ENCODE measurements at places on chromosomes 11 and 22. TPM values are rescaled to one million over a fixed set of nuclear protein-coding genes. Genes with fewer than 3 reads are reported as not detected.

DNA sequence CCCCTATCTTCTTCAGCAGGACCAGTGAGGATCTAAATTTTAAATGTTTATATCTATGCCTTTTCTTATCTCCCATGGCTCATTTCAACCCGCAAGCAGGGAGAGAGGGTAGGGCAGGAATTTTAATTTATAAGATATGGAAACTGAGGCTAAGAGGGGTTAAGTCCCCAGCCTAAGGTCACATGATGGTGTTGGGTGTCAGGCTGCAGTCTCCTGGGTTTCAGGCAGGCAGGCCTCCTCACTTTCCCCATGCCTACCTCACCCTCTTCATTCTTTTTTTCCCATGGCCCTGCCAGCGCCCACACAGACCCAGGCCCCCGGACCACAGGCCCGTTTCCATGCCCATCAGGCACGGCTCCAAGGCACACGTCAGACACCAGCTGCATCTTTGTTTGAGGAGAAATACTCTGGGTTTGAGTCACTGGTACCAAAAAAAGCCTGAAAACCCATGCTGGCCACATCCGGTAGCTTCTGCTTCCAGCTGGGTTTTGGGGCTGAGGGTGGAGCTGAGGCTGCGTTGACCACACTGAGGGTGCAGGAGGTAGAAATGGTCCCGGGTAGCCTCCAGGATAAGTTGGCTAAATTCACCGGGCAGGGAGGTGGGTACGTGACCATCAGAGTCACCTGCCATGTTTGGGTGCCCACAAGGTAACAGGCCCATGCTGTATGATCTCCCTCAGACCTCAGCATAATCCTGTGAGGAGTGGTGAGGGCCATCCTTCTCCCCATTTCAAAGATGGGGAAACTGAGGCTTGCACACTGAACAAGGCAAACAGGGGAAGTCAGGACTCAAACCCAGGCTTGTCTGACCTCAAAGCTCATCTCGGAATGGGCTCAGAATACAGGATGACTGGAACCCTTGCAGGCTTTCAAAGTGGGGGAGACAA is 7.5 kb downstream of the CRYBB1 start:
- peaks cover 9% of the 10 kb centered on the region for H3K4me1 ChIP-seq
- DNase-seq, result no peak
- peaks cover 34% of the 10 kb centered on the region for H3K27me3 ChIP-seq
- peak overlapping the region; percentile 89 for H3K27ac ChIP-seq

- no peak for DNase-seq
- H3K27ac ChIP-seq, result no peak overlapping the region
- no peaks in the 10 kb centered on the region for H3K4me1 ChIP-seq
- no peaks in the 10 kb centered on the region for H3K27me3 ChIP-seq
- no peaks in the 10 kb centered on the region for H3K36me3 ChIP-seq
- no peak overlapping the region for H3K4me3 ChIP-seq
Measured at GRCh38 chr11:59967677-59968394, 4.0 kb downstream of the OOSP4A start.

DNA sequence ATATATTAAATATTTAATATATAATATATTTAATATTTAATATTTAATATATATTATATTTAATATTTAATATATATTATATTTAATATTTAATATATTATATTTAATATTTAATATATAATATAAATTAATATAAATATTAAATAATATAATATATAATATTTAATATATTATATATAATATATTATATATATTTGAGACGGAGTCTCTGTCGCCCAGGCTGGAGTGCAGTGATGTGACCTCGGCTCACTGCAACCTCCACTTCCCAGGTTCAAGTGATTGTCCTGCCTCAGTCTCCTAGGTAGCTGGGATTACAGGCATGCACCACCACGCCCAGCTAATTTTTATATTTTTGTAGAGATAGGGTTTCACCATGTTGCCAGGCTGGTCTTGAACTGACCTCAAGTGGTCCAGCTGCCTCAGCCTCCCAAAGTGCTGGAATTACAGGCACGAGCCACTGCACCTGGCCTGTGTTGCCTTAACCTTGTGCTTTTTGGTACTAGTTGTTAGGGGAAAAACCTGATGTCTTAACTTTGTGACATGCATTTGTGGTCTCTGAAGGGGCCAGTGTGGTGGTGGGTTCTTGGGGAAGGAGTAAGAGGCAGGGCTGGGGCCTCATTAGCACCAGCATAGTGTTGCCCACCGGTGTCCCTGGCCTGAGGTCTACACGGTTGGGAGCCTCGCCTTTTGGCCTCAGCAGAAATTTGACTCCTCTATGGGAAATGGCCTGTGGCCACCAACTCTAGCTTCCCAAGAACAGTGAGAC is 16.6 kb downstream of the SEC14L3 start:
- H3K4me3 ChIP-seq, result no peak overlapping the region
- no peaks in the 10 kb centered on the region for H3K36me3 ChIP-seq
- H3K27ac ChIP-seq, result no peak overlapping the region
- peaks cover 16% of the 10 kb centered on the region for H3K27me3 ChIP-seq

MS4A4E gene
- 0.30 TPM for total RNA-seq

PATE2 gene
- total RNA-seq, result not detected

- peaks cover 7% of the 10 kb centered on the region for H3K27me3 ChIP-seq
- H3K36me3 ChIP-seq, result no peaks in the 10 kb centered on the region
- DNase-seq, result no peak
- H3K4me3 ChIP-seq, result no peak overlapping the region
Measured at GRCh38 chr11:60168306-60168705, 14.6 kb downstream of the MS4A6A start.

- H3K27me3 ChIP-seq, result peaks cover 70% of the 10 kb centered on the region
- no peak overlapping the region for H3K27ac ChIP-seq
- H3K4me1 ChIP-seq, result peaks cover 2% of the 10 kb centered on the region
- no peaks in the 10 kb centered on the region for H3K36me3 ChIP-seq
Measured at GRCh38 chr11:4626207-4627099, 10.8 kb upstream of the OR51D1 start.

DNA sequence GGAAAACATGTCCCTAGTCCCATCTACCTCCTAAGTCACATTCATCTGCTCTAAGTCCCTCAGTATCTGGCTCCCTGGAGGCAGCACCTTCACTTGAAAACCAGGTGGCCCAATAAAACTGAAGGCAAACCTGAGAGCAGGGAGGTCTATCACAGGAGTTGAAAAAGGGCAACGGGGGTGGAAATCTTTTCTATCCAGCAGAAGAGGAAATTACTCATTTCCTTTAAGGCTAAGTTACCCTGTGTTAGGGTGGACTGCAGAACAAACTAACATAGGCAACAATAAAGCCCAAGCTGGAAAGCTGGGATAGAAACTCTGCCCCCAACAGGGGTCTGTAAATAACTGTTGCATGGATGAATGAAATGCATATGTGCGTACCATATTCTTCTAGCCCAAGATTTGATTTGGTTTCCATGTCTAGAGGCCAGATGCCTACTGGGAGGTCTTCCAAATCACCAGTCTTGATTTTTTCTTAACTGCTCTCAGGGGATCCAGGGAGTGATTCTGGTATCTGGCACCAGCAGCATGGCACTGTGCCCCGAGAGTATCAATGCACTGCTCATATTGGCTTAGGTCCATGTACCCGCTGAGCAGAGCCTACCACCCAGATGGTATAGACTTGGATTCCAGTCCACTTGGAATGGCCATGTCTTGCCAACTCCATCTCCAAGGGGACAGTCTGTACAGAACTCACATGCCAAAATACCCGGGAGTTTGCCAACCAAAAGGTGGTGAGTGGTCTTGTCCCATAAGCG is 350.0 kb upstream of the NCAM1 start:
- no peaks in the 10 kb centered on the region for H3K36me3 ChIP-seq

DNA sequence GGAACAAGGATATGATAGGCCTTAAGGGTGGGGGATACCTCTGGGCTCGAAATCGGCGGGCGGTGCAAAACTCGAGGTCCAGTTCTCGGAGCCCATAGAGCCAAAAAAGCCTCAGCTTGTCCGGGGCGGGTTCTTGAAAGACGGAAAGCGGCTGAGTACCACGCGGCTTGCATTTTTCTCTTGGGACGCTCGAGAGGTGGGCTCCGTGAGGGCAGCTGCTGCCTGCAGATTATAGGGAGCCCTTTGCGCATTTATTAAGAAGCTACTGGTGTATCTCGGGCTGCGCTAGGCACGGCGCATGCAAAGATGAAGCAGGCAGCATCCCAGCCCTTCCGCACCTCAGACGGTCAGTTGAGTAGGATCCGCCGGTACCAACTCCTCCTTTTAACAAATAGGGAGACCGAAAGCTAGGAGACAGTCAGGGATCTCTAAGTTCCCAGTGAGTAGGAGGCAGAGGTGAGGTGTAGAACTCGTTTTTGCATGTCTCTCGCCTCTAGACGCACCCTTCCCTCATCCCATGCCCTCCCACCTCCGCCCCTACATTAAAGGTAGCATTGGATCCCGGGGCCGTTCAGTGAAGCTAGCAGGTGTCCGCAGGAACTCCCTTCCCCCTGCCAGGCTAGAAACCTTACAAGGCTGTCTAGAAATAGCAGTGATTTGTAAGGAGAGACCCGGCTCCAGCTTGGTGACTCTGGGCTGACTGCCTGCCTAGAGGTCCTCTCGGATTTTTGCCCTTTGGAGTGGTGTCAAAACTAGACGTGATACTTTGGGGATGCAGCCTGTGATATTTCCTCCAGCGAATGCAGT is 768 bp downstream of the LDHA start:
- H3K27me3 ChIP-seq, result no peaks in the 10 kb centered on the region
- peaks cover 63% of the 10 kb centered on the region for H3K4me1 ChIP-seq
- peak overlapping the region; percentile 87 for H3K27ac ChIP-seq
- peak overlapping the region; percentile 89 for H3K4me3 ChIP-seq
- no peak for DNase-seq

- no peak overlapping the region for H3K27ac ChIP-seq
- no peak overlapping the region for H3K4me3 ChIP-seq
- H3K4me1 ChIP-seq, result no peaks in the 10 kb centered on the region
- no peak for DNase-seq
- H3K27me3 ChIP-seq, result no peaks in the 10 kb centered on the region
Measured at GRCh38 chr11:60119710-60120109, 31.2 kb downstream of the MS4A2 start.

HPX gene
- total RNA-seq, result 1.4 TPM

DNA sequence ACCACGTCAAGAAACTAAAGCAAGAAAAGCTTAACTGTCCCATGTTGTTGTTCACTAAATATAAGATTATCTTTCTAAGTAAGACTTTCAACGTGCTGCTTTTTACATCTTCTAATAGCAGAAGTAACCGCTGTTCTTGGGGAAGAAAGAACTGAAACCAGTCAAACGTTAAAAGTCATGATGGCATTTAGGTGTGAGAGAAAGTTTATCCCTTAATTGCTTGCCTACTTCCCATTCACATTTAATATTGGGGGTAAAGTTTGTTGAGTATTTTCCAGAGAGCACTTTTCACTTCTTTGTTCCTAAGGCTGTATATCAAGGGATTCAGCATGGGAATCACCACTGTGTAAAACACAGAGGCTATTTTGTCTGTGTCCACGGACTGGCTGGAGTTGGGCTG is 970 bp downstream of the OR5B21 start:
- H3K27ac ChIP-seq, result no peak overlapping the region
- no peaks in the 10 kb centered on the region for H3K36me3 ChIP-seq
- no peak for DNase-seq
- H3K4me3 ChIP-seq, result no peak overlapping the region

- DNase-seq, result no peak
- no peak overlapping the region for H3K27ac ChIP-seq
- H3K36me3 ChIP-seq, result no peaks in the 10 kb centered on the region
- peaks cover 60% of the 10 kb centered on the region for H3K4me1 ChIP-seq
- H3K4me3 ChIP-seq, result no peak overlapping the region
Measured at GRCh38 chr11:75334402-75334891, 17.0 kb downstream of the ARRB1 start.

- H3K4me3 ChIP-seq, result no peak overlapping the region
- DNase-seq, result no peak
- peaks cover 8% of the 10 kb centered on the region for H3K27me3 ChIP-seq
- H3K4me1 ChIP-seq, result no peaks in the 10 kb centered on the region
- no peak overlapping the region for H3K27ac ChIP-seq
Measured at GRCh38 chr11:134686460-134687061, 274.5 kb upstream of the B3GAT1 start.

DNA sequence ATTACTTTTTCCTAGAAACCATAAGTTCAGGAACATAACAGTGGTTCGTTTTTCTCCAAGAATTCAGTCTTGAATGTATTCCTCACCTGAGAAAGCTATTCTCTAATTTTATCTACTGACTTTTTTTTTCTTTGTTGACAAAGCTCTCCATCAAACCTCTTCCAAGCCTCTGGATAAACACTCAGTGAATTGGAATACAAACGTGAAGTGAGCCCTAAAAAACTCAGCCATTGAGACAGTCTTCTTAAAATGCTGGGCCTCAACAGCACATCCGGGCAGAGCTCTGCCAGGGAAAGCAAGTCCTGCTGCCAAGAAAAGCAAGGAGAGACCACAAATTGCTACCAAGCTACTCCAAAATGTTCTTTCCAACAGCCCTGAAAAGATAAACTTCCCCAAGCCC is 7.7 kb upstream of the SLC1A2 start:
- peaks cover 38% of the 10 kb centered on the region for H3K4me1 ChIP-seq
- peaks cover 62% of the 10 kb centered on the region for H3K27me3 ChIP-seq
- no peaks in the 10 kb centered on the region for H3K36me3 ChIP-seq

GRCh38 chr11:3939211-3939610 is 83.7 kb downstream of the STIM1 start:
- peaks cover 42% of the 10 kb centered on the region for H3K4me1 ChIP-seq
- H3K4me3 ChIP-seq, result no peak overlapping the region
- H3K27ac ChIP-seq, result peak overlapping the region; percentile 83
- DNase-seq, result no peak
- H3K27me3 ChIP-seq, result no peaks in the 10 kb centered on the region

ZNF215 gene
- 2.7 TPM for total RNA-seq

DNA sequence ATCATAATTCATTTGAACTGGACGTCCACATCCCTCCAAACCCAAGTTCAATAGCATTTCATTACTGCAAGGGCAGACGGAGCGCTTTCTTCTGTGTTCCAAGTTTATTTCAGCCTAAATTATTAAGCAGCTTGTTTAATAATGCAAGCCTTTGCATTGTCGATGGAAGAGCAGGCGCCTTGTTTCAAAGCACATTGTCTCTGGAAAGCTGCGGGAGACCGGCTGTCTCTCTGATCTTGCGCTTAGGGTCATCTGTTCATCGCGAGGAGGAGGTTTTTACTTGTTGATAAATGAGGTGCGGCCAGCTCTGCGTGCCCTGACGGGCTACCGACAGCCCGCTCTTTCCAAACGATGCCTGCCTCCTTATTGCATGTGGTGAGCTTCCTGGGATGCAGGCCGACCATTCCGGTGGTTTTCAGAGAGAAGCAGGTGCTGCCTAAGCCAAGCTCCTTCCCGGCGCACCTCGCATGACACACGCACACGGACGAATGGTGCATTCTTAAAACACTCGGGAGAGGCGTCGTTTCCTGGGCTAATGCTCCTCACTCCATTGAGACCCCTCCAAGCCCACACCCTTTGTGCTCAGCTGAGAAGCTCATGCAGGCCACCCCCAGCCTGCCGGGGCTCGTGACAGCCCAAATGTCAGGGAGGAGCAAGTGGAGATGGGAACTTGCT is 456.9 kb downstream of the BRD1 start:
- H3K36me3 ChIP-seq, result no peaks in the 10 kb centered on the region
- H3K4me3 ChIP-seq, result no peak overlapping the region
- DNase-seq, result peak; percentile 63
- peaks cover 29% of the 10 kb centered on the region for H3K4me1 ChIP-seq

SLC22A25 gene
- not detected for total RNA-seq

OR2D2 gene
- total RNA-seq, result not detected

KCTD14 gene
- 0.73 TPM for total RNA-seq

All from osteocyte (in vitro differentiated cells).